ENCODE measurements at places on chromosomes 1 and 21.

DNA sequence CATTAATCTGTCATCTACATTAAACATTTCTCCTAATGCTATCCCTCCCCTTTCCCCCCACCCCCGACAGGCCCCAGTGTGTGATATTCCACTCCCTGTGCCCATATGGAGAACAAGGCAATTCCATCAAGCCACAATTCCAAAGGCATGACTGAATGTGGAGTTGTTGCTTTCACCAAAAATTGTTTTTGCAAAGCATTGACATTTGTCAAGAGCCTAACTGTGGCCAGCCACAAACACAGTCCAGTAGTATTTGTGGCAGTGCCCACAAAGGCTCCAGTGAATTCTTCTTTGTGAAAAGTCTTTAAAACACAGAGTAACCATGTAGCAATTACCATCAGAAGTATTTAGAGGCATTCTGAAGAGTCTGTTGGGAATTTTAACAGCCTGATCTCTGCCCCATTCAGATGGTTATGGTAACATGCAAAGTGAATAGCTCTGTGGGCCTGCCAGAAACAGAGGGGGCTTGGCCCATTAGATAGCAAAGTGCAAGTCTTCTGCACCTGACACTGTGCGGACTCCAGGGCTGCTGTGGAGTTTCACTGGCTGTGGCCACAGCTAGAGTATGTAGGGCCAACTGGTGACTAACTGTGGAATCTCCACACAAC is 11.6 kb upstream of the LRRC53 start:
- DNase-seq, result no peak

- DNase-seq, result no peak
These were observed 12.1 kb upstream of the GBP6 start for GRCh38 chr1:89351597-89352311.

DNA sequence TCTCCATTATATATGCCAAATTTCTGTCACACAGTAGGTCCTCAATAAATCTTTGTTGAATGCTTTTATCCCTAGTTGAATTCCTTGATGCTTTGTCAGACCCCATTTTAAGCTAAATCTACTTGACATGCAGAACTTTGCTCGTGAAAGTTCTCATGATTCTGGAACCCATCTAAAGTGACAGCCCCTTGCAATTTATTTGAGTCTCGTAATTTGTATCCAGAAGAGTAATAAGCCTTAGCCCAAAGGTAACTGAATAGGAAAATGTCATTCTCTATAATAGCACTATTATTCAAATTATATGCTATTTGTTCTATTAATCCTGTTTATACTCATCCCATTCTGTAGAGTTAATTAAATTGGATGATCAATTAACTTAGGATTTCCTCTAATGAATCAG is 466.6 kb upstream of the OLFM3 start:
- DNase-seq, result no peak

GRCh38 chr21:33395891-33396331 is 7.3 kb upstream of the IFNGR2 start:
- DNase-seq, result no peak

DNA sequence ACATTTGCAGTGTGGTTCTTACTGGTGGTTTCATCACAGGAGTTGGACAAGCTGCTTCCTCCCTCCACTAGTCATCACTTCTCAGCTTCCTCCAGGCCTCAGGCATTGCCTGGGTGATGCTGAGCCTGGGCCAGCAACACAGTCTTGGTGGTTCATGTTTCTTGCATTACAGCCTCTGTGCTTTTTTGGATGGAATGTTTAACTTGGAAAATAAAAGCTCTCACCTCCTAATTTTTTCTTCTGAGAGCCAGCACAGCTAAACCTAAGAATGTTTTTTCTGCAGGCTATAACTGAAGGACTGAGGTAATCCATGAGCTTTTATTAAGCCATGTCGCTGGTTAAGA is 66.1 kb upstream of the RHOU start:
- no peak for DNase-seq

- no peak for DNase-seq
These were observed 44.3 kb upstream of the TENT5C start for GRCh38 chr1:117561551-117561950.

DNA sequence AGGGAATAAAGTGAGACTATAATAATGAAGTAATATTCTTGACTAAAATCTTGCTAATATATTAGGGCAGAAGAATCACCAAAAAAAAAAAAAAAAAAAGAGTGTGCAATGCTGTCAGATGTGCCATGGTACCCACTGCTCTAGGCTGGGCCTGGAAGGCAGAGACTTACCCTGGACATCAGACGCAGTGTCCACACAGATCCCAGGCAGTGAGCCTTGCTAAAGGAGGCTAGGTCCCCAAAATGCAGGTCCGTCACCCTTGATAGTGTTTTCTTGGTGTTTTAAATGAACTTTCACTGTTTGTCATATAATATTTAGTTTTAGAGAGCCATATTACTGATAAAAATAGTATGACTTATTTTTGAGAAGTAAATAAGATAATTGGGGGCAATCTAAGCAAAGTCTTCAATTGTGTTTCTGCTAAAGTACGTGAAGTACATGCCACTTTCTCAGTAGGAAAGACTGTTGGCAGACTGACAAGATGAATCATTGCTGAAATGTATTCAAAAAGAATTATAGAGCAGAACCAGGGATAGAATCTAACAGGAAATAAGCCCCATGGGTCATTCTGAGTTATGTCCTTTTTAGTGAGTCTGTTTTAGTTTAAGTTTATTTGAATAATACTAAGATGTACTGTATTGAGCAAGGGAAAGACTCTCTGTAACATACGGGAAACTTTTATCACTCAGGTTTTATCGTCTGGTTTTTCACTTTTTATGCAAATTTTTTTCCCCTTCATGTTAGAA is 74.6 kb upstream of the PDC start:
- DNase-seq, result peak; percentile 93

GRCh38 chr1:94413311-94413710 is 4.9 kb upstream of the ABCD3 start:
- DNase-seq, result no peak

DNA sequence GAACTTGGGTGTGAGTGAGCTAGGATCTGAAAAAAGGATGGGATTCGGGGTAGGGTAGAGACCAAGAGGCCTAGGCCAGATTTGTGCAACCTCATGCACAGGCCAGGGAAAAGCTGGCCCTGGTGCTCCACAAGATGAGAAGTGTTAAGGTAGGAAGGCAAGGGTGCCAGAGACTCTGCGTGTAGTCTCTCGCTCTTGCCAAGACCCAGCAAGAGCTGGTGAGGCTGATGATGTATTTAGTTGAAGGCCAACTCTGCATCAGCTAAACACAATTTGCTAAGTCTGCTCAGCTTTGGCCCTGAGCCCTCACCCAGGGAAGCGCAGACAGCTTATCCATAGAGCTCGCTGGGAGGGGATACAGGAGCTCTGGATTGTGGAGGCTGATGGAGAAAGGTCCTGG is 26.6 kb upstream of the SOX13 start:
- DNase-seq, result no peak

DNA sequence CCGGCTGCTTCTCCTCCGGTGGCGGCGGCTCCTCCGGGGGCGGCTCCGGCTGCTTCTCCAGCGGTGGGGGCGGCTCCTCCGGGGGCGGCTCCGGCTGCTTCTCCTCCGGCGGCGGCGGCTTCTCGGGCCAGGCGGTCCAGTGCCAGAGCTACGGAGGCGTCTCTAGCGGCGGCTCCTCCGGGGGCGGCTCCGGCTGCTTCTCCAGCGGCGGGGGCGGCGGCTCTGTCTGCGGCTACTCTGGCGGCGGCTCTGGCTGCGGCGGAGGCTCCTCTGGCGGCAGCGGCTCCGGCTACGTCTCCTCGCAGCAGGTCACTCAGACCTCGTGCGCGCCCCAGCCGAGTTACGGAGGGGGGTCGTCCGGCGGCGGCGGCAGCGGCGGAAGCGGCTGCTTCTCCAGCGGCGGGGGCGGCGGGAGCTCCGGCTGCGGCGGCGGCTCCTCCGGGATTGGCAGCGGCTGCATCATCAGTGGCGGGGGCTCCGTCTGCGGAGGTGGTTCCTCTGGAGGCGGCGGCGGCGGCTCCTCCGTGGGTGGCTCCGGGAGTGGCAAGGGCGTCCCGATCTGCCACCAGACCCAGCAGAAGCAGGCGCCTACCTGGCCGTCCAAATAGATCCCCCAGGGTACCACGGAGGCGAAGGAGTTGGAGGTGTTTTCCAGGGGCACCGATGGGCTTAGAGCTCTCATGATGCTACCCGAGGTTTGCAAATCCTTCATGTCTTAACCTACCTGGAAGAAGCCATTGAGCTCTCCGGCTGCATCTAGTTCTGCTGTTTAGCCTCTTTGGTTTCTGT is 2.0 kb downstream of the LORICRIN start:
- DNase-seq, result no peak

DNA sequence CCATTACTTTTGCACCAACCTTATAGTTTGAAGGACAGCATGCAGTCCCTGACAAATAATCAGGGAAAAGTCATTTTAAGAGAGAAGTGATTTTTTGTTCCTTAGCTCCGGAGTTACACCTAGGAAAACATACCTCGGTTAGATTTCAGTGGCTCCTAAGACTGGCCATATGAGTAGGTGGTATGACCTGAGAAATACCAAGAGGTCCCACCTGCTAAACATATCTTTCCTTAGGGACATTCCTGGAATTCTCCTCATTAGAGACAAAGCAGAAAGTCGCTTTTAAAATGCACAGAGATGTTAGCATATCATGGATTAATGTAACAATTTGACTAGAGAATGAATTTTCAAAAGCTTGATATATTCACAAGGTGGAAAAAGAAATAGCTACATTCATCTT is 84.2 kb upstream of the RNPC3 start:
- no peak for DNase-seq

DNA sequence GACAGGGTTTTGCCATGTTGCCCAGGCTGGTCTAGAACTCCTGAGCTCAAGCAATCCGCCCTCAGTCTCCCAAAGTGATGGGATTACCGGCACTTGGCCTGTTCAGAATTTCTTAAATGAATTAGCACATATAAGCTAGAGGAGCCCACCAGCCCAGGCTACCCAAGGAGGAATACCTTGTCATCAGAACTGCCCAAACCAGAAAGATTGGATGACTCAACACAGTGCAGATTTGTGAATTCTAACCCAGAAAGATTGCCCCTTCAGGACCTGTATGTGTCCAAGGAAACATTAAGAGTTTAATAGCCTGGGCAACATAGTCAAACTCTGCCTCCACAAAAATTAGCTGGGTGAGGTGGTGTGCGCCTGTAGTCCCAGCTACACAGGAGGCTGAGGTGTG is 14.0 kb upstream of the LIN9 start:
- DNase-seq, result no peak

- DNase-seq, result no peak
These were observed 1.0 kb upstream of the EFNA1 start for GRCh38 chr1:155126556-155127104.

- no peak for DNase-seq
These were observed 104.1 kb downstream of the SIK1 start for GRCh38 chr21:43322805-43323204.

- DNase-seq, result peak; percentile 56
These were observed 626.9 kb upstream of the ADGRL4 start for GRCh38 chr1:79633456-79633855.

GRCh38 chr1:190479516-190479915 is 1.9 kb upstream of the BRINP3 start:
- DNase-seq, result no peak

DNA sequence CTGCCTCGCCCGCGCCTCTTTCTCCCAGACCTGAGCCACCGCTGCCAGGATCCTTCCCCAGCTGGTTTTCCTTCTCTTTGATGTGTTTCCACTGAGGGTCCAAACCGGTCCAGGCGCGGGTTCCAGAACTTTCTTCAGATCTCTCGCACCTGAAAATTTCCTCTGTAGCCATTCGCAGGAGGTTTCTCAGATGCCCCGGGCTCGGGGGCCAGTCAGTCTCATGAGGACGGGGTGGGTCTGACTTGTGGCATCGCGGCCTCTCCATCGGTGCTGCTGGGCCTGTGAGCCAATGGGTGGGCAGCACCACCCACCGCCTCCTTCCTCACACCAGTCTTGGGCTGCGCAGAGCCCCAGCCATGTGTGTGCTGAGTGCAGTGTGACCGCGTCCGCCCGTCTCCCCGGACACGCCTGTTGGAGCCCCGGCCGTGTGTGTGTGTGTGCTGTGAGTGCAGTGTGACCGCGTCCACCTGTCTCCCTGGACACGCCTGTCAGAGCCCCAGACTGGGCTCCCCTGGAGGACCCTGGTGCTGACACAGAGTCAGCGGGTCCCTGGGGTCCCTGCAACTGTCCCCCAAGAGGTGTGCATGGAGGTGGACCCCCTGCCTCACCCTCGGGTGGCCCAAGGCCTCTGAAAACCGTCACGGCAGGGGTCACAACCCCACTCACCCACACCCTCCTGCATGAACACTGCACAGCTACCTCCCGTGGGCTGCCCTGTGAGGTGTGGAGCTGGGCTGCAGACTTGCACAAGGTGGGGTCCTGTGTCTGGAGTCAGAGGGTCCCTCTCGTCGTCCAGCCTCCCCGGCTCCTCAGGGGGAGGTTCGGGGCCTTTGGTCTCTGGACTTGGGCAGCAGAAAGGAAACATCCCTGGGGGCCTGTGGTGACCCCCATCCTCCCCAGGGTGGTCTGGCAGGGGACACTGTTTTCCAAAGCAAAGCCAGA is 20.2 kb downstream of the COL18A1 start:
- no peak for DNase-seq

GRCh38 chr1:150764617-150765101 is 919 bp downstream of the CTSS start:
- DNase-seq, result peak; percentile 50

GRCh38 chr1:231421546-231421970 is 529 bp downstream of the EGLN1 start:
- DNase-seq, result no peak

DNA sequence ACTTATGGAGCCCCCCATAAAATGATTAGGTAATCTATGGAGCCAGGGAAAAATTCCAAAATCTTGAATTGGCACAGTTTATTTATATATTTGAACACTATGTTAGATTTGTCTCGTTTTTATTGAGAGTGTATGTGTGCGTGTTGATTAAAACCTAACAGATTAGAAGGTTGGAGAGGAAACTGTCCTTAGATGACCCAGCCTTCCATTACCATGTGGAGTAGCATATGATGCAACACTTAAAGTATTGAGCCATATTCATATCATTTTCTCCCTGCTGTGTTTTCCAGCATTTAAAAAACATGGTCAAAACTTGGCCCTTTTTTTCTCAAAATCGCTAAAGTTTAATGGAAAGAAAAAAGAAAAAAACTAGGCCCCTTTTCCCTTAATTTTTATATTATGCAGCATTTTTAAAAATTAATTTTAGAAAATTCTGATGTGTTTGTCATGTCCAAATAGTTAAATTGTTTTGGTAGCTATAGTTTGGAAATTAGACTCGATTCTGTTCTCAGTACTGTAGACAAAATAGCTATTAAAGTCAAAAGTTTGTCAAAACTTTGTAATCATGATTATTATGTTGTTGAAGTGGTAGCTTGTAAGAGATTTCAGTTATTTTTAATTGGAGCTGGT is 2.3 kb downstream of the LRRC8D start:
- DNase-seq, result no peak

GRCh38 chr1:84301785-84302385 is 377 bp downstream of the SAMD13 start:
- DNase-seq, result no peak

GRCh38 chr1:3064296-3064850 is 4.6 kb upstream of the PRDM16 start:
- DNase-seq, result no peak

DNA sequence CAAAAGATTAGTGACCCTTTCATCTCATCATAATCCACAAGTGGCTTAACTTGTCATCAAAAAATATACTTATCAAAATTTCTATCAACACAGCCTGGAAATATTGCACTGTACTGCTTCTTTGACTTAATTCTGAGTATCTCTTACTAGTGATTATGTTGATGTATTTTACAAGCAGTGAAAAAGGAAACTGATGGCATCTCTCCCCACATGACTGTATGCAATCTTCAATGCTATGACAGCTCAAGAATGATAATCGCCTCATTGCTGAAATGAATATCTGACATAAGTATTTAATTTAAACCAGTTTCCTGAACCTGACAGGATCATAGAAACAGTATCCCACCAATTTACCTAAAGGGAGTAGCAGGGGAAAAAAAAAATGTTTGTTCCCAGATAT is 79.5 kb downstream of the DPYD start:
- DNase-seq, result no peak

Measured in skeletal muscle cell (primary cell).